Cardiac atrium fibroblast (primary cell): ENCODE measurements at places on chromosomes 7 and 10. TPM values are rescaled to one million over a fixed set of nuclear protein-coding genes. Genes with fewer than 3 reads are reported as not detected.

Gene AASS
- 8.6 and 9.2 TPM in 2 replicates for total RNA-seq

Gene DNAJC1
- 85.2 and 117 TPM in 2 replicates for total RNA-seq

Gene ZNF777
- 11.7 and 12.6 TPM in 2 replicates for total RNA-seq

Gene TFR2
- total RNA-seq, result 2.9 and 4.5 TPM in 2 replicates

Gene AKR1C4
- total RNA-seq, result not detected in 2 replicates

Gene TLX1
- not detected in 2 replicates for total RNA-seq

Gene IFRD1
- total RNA-seq, result 29.1 and 42.3 TPM in 2 replicates

Gene OR2A42
- not detected in 2 replicates for total RNA-seq

Gene TMEM176B
- total RNA-seq, result not detected in 2 replicates

Gene FAM53B
- 7.4 and 10.5 TPM in 2 replicates for total RNA-seq

Gene TRIL
- total RNA-seq, result 0.72 and 0.97 TPM in 2 replicates

Gene PARP12
- total RNA-seq, result 9.2 and 11.5 TPM in 2 replicates

Gene SFR1
- total RNA-seq, result 7.1 and 10.7 TPM in 2 replicates

Gene ACTL6B
- not detected in 2 replicates for total RNA-seq

Gene STEAP1
- 29.4 and 72.7 TPM in 2 replicates for total RNA-seq

Gene CAV2
- 66.9 and 76.2 TPM in 2 replicates for total RNA-seq

Gene SLC39A12
- not detected in 2 replicates for total RNA-seq

Gene UBE2D4
- total RNA-seq, result 7.6 and 9.1 TPM in 2 replicates

Gene TAS2R41
- not detected in 2 replicates for total RNA-seq

Gene GIMAP1
- 0.81 TPM in 1 of 2 replicates, not detected in the other for total RNA-seq

Gene SLC25A40
- 2.3 and 9.4 TPM in 2 replicates for total RNA-seq

Gene HOXA7
- total RNA-seq, result not detected in 2 replicates

Gene RBM33
- 9.2 and 15.0 TPM in 2 replicates for total RNA-seq

Gene TMEM130
- 0.97 and 1.1 TPM in 2 replicates for total RNA-seq

Gene CPA2
- total RNA-seq, result not detected in 2 replicates

Gene UMAD1
- 6.0 and 8.6 TPM in 2 replicates for total RNA-seq

Gene ST8SIA6
- total RNA-seq, result not detected in 2 replicates

Gene ANXA11
- total RNA-seq, result 122 and 129 TPM in 2 replicates

Gene ZNF804B
- total RNA-seq, result not detected in 2 replicates

Gene GSTO2
- 0.32 and 0.36 TPM in 2 replicates for total RNA-seq

Gene DCLRE1A
- 0.54 and 3.2 TPM in 2 replicates for total RNA-seq

Gene ICA1
- not detected in 2 replicates for total RNA-seq

Gene ANKRD30A
- total RNA-seq, result not detected in 2 replicates

Gene GLRX3
- 55.4 and 66.4 TPM in 2 replicates for total RNA-seq

Gene ADRB1
- total RNA-seq, result not detected in 2 replicates

Gene C10orf67
- total RNA-seq, result not detected in 2 replicates

Gene GPNMB
- 17.7 and 22.2 TPM in 2 replicates for total RNA-seq

Gene FAM13C
- 2.6 and 3.2 TPM in 2 replicates for total RNA-seq

Gene TEX47
- total RNA-seq, result not detected in 2 replicates

Gene KBTBD2
- 27.8 and 28.4 TPM in 2 replicates for total RNA-seq

Gene CPED1
- total RNA-seq, result 10.5 and 11.4 TPM in 2 replicates

Gene RNF32
- total RNA-seq, result not detected in 2 replicates

Gene OSBPL3
- 5.4 and 7.9 TPM in 2 replicates for total RNA-seq

Gene HDAC9
- total RNA-seq, result 3.7 and 6.9 TPM in 2 replicates

Gene BTBD16
- not detected in 2 replicates for total RNA-seq

Gene ANXA8L1
- total RNA-seq, result 0.16 TPM in 1 of 2 replicates, not detected in the other

Gene HOXA3
- total RNA-seq, result not detected in 2 replicates

Gene CLDN15
- 4.7 and 7.0 TPM in 2 replicates for total RNA-seq

Gene ST7
- total RNA-seq, result 10.4 and 12.8 TPM in 2 replicates

Gene PRTFDC1
- 11.4 and 14.6 TPM in 2 replicates for total RNA-seq

Gene OR13A1
- total RNA-seq, result not detected in 2 replicates

Gene CYP3A7
- not detected in 2 replicates for total RNA-seq

Gene RNF133
- total RNA-seq, result not detected in 2 replicates

Gene KIAA1549
- total RNA-seq, result 0.54 and 1.3 TPM in 2 replicates

Gene PTF1A
- not detected in 2 replicates for total RNA-seq

Gene GRM8
- not detected in 2 replicates for total RNA-seq

Gene PAOX
- total RNA-seq, result 5.6 and 7.6 TPM in 2 replicates

Gene HMX2
- not detected in 2 replicates for total RNA-seq
